ENCODE measurements at places on chromosomes 7 and 10.
A peak's percentile ranks its signal among the peaks of the same experiment; 100 is the strongest.

DNA sequence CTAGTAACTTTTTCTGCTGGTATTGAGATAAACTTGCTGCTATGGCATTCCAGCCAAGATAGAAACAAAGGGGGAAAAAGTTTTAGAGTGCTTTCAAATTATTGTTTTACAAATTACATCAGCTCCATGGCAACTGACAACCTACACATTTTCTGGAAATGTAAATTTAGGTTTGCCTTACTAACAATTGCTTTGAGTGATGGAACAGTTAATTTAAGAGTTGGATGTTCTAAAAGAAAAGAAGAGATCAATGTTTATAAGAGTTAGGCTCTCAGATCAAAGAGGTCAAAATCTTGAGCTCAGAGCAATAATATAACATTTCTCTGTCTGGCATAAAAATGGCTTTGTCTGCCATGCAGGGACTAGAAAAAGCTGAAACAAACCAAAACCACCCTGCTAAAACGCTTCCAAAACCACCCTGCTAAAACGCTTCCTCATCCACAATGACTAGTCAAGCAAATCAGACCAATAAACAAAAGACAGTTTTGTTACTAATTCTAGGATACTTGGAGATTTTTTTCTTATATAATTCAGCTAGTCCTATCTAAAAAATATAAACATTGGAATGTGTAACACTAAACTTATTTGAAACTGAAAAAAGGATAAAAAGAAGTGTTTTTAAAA lies 32.3 kb downstream of the ORC5 start:
- DNase-seq, result no peak

GRCh38 chr10:34184397-34184796 lies 630.7 kb downstream of the PARD3 start:
- DNase-seq, result no peak

GRCh38 chr7:29463504-29464158 lies 100.0 kb upstream of the PRR15 start:
- DNase-seq, result no peak

- peak; percentile 90 for DNase-seq
These were observed 1150.3 kb downstream of the TYW1 start for GRCh38 chr7:68146983-68147382.

DNA sequence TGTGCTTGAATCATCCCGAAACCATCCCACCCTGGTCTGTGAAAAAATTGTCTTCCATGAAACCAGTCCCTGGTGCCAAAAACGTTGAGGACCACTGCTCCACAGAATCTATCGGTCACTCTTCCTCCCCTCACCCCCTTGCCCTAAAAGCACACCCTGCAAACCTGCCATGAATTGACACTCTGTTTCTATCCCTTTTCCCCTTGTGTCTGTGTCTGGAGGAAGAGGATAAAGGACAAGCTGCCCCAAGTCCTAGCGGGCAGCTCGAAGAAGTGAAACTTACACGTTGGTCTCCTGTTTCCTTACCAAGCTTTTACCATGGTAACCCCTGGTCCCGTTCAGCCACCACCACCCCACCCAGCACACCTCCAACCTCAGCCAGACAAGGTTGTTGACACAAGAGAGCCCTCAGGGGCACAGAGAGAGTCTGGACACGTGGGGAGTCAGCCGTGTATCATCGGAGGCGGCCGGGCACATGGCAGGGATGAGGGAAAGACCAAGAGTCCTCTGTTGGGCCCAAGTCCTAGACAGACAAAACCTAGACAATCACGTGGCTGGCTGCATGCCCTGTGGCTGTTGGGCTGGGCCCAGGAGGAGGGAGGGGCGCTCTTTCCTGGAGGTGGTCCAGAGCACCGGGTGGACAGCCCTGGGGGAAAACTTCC lies 784 bp upstream of the SERPINE1 start:
- peak; percentile 31 for DNase-seq

- DNase-seq, result no peak
These were observed 365.1 kb downstream of the BBS9 start for GRCh38 chr7:33494474-33494873.

DNA sequence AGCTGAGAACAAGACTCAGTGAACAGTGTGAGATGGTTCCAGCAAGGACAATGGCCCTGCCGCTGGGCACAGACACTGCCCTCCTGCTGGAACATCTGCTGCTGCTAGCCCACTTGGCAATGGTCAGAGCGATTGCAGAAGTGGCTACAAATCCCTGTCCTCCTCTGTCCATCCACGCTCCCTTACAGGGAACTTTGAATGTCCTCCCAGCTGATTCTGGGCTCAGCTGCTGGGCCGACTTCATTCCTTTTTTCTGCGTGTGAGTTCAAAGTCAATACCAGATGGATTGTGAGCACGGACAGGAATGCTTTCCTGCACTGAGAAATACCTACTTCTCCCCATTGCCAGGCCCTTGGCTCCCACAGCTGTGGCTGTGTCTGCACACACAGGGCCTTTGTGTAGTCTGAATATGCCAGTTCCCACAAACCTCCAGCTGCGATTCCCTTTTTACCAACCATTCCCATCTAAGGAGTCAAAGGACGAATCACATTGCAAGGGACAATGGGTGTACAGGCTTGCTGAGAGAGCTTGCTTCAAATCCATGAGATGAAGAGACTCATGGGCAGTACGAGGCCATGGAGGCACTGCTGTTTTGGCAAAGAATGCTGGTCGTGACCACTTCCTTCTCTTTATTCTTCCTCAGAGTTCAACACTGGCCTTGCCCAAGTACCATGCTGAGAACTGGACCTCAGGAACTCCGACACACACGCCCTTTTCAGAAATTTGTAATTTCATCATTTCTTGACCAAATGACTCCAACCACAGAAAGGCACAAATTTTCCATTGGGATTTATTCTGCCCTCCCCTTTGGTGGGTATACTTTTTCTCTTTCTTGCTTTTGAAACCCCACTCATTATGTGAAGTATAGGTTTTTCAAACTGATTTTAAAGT lies 44.2 kb downstream of the BPGM start:
- no peak for DNase-seq

DNA sequence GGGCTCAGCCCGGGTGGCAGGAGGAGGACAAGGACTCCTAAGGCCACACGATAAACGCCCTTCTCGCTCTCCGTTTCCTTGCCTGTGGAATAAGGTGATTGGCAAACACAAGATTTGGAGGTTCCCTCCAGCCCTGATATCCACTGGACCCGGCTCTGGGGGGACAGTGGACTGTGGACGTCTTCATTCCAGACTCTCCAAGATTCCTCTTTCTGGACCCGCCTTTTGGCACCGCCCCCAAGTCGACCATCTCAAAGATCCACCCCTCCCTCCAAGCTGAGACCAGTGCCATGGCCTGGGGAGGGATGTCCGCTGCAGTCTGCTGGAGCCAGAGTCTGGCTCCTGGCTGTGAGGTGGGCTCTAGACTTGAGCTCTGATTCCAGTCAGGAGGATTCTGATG lies 23.6 kb downstream of the ZNF783 start:
- DNase-seq, result no peak

DNA sequence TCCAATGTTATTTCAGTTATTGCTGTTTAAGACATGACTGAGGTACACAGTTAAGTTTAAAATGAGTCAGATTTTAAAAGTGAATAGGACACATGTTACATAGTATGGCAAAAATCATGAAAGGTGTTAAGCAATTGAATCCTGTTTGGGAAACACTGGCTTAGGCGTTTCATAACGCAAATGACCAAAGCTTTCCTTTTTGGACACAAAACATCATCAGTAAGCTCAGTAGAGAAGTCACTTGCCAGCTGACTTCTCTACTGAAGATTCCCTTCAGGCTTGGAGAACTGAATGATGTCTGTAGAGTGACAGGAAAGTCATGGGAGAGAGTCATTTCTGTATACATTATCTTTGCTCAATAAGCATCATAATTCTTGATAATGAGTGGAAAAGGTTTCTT lies 64.4 kb upstream of the RSBN1L start:
- no peak for DNase-seq

- DNase-seq, result no peak
These were observed 26.3 kb downstream of the PAPSS2 start for GRCh38 chr10:87685832-87686574.

DNA sequence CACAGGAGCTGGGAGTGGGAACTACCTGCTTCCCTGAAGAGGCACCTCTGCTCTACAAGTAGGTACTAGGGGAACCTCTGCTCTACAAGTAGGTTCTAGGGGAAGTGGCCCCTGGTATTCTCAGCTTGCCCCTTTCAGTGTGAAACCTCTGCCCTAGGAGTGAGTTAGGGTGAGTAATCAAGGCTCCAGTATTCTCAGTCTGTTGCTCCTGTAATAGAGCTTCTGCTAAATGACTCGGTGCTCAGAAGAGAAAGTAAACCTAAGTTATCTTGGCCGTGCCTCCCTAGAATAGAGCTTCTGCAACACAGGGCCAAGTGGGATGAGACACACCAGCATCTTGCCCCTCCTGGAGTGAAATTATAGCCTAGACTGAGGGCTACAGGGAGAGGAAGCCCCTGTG lies 13.4 kb upstream of the RASSF4 start:
- no peak for DNase-seq

DNA sequence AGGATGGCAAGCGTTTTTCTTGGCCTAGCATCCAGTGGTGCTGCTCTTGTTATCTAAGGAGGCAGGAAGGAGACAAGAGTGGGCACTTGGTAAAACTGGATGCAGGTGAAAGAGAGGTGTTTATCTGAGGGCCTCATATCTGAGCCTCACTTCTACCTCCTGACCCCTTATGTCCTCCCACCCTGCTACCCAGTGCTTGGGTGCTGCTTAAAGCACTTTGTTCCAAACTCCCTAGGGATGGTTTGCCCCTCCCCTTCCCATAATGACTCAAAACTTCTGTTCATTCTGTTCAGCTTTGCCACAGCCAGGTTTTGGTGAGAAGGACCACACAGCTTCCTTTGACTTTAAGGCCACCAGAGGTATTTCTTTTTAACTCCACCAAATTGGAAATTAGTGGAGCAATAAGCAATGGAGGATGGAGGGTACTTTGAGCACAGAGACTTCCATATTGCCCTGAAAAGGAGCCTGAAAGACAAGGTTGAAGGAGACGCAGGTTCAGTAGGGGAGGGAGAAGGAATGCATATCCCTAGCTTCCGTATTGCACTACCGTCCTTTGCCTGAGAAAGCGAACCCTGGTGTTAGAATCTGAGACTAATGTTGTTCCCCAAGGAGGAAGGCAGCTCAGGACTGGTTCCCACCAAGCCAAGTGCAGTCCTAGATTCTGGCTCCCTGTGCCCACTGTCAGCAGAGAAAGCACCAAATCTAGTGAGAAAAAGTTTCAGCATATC lies 30.1 kb downstream of the ENTPD1 start:
- no peak for DNase-seq

DNA sequence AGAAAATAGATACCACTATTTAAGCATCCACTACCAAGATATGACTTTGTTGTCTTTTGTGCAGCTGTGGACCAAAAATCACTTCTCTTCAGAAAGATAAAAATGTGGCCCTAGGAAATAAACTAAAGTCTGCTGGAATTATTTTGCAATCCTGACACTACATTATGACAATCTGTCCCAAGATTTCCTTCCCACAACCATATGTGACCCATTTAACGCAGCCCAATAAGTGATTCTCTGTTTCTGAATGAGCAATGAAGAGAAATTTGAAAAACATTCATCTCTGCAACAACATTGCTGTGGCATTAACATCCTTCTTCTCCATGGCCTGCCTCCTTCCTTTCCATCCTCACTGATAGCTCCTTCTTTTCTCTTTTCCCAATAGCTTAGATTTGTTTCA lies 212.0 kb downstream of the TSPAN12 start:
- DNase-seq, result no peak

GRCh38 chr7:155593461-155594162 lies 47.3 kb upstream of the CNPY1 start:
- DNase-seq, result no peak

DNA sequence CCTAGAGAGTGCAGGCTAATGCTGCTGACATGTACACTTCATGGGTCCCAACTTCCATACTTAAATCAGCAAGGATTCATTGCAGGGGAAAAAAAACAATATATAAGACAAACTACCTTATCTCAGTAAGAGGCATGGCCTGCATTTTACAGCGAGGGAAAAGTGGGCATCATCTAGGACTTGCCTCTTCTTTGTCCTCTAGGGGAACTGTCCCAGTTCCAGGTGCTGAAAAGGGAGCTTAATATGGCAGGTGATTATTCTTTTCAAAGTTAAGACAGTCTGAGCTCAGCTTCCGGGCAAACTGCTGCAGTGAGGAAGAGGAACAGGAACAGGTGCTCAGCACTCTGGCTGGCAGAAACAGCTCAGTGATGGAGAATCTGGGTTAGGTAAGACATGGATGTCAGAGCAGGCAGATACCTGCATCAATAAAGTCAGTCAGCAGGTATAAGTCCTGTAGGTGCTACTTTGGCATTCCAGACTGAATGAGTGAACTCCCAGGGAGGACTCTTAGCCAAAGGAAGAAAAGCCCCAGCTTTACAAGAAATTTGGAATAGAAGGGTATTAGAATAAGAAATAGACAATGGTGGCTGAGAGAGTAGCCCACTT lies 147.2 kb downstream of the TMEM178B start:
- DNase-seq, result no peak

DNA sequence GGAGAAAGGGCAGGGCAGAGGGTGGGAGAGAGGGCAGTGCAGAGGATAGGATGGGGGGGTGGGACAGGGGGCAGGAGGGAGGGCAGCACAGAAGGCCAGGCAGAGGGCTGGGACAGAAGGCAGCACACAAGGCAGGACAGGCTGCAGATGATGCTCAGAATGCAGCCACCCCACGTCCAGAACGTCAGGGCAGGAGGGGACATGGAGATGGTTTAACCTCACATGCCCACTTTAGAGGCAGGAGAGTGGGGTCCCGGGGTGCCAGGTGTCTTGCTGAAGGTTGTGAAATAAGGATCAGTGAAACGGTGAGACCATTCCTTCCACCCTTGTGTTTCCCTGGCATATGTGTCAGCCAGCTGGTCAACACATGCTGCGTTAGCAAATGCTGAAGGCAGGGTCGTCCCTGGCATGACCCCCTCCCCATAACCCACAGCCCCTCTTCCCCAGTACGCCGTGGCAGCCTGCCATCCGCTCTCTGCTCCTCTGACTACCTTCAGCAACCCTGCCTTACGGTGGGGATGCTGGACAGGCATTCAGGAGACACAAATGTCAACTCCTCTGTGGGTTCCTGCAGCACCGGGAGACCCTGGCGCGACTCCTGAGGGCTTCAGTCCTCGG lies 592.1 kb downstream of the DNAJB6 start:
- no peak for DNase-seq

DNA sequence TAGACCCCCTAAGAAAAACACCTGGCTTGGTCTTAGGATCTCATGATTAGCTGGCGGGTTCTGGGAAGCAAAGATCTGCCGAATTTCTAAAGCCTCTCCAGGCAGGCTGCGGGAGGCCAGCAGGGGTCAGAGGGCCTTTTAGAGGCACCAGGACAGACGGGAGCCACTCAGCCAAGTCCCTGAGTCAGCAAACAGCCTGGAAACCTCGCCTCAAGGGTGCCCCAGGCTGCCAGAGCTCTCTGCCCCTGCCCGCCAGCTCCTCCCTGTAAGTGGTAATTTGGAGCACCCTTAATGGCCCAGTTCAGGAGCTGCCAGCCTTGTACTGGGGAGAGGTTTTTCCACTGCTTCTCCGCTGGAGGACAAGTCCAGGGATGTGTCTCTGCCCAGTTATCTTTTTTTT lies 88.7 kb downstream of the HIP1 start:
- DNase-seq, result no peak

- no peak for DNase-seq
These were observed 205.3 kb upstream of the MKLN1 start for GRCh38 chr7:131122394-131122793.

Data from NCI-H1105 treated with DMSO at 0.1 percent for 48 hours (cell line).